Foreskin keratinocyte (primary cell): ENCODE measurements at places on chromosomes 4 and X. TPM values are rescaled to one million over a fixed set of nuclear protein-coding genes. Genes with fewer than 3 reads are reported as not detected.

DNA sequence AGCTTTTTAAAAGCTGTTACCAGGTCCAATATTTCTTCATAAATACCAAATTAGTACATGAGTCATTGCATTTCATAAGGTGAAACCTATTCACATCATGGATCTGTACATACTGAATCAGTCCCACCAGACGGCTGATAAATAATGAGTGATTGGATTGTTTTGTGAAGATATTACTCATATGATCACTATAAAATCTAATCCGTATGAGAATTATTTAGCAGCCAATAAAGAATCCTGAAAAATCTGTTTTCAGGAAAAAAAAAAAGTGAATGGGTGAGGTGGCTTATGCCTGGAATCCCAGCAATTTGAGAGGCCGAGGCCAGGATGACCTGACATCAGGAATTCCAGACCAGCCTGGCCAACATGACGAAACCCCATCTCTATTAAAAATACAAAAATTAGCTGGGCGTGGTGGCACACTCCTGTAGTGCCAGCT lies 438.1 kb downstream of the INPP4B start:
- peak; percentile 98 for DNase-seq

- no peak for DNase-seq
Observed at GRCh38 chr4:141684785-141685184, 48.4 kb downstream of the IL15 start.

DNA sequence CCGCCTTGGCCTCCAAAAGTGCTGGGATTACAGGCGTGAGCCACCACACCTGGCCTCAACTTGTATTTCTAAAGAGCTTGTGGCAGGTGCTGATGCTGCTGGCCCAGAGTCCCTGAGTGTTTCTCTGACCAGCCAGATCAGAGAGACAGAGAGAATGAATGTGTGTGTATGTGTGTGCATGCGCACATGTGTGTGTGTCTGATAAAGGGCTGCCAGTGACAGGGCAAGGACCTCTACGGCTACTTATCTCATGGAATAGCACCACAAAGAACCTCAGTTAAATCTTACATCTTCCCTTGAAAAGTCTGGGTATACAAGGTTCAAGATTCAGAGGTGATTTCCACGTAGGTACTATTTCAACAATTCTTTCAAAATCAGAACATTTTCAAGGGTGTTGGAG lies 86.0 kb downstream of the SCD5 start:
- DNase-seq: no peak

DNA sequence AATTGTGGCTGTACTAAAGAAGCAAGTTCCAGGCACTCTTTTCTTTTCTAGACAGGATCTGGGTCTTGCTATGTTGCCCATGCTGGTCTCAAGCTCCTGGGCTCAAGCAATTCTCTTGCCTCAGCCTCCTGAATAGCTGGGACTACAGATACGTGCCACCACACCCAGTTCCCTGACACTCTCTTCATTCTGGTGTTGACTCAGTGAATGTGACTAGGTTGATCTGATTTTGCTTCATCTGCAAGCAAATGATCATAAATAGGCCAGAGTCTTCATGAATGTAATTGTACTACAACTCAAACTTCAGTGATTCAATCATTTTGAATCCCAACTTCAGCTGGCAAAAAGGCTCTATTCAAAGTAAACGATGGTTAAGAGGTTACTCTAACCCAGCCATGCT lies 78.5 kb downstream of the APBB2 start:
- peak; percentile 54 for DNase-seq

GRCh38 chr4:139568206-139568955 lies 12.4 kb upstream of the SETD7 start:
- peak; percentile 82 for DNase-seq

DNA sequence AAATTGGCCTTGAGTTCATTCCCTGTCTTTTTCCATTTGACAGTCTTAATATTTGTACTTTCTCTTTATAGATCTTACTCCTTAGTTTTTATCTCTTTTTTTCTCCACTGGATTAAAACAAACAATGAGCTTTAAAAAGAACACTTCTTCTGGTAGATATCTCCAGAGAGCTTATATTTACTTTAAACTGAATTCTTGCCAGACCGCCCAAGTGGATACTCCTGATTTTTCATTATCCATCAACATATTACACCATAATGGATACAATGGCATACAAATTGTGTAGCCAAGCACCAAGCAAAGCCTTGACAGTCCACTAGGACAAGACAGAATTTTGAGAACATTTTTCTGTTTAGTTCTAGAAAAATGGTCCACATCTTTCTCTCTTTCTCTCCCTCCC lies 18.9 kb downstream of the TMSB4X start:
- DNase-seq: no peak

The GJB1 gene
- total RNA-seq: not detected in 2 replicates

The RAB40A gene
- total RNA-seq: 0.07 and 0.11 TPM in 2 replicates
